ENCODE measurements at places on chromosomes 7 and 10. TPM values are rescaled to one million over a fixed set of nuclear protein-coding genes. Genes with fewer than 3 reads are reported as not detected.

Gene ASZ1
- total RNA-seq, result not detected

Gene ST8SIA6
- total RNA-seq, result 1.3 TPM

Gene ZNHIT1
- total RNA-seq, result 71.5 TPM

Gene LIPN
- not detected for total RNA-seq

- no peak overlapping the region for H3K27ac ChIP-seq
- no peaks in the 10 kb centered on the region for H3K36me3 ChIP-seq
- no peak overlapping the region for H3K4me3 ChIP-seq
- no peaks in the 10 kb centered on the region for H3K4me1 ChIP-seq
- H3K27me3 ChIP-seq, result no peaks in the 10 kb centered on the region
Observed at GRCh38 chr7:100745184-100745583, 11.8 kb downstream of the ZAN start.

DNA sequence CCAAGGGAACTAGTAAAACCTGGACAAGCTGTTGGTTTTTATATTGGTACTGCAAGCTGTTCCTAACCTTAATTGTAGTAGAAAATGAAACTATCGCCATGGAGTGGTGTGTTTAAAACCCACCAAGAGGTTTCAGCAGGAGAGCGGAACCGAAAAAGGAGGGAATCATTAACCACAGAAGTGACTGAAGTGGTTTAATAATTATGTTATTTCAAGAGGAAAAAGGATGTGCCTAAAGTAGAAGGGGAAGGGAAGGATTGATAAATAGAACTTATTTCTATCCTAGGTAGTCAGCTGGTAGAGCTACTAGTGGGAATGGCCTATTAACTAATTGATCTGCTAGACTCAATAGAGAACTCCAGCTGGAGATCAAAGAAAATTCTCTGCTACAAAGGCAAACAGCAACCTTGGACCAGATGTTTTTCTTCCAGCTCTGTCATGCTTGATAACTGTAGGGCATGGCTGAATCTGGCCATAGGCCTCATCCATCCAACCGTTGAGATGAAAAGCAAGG lies 91.8 kb downstream of the BAMBI start:
- H3K36me3 ChIP-seq, result no peaks in the 10 kb centered on the region
- no peak overlapping the region for H3K4me3 ChIP-seq
- H3K4me1 ChIP-seq, result no peaks in the 10 kb centered on the region
- H3K27ac ChIP-seq, result no peak overlapping the region

GRCh38 chr10:103055105-103055504 lies 137.0 kb downstream of the CNNM2 start:
- H3K4me1 ChIP-seq, result peaks cover 4% of the 10 kb centered on the region
- H3K27ac ChIP-seq, result no peak overlapping the region
- no peaks in the 10 kb centered on the region for H3K27me3 ChIP-seq
- H3K4me3 ChIP-seq, result no peak overlapping the region
- DNase-seq, result no peak

DNA sequence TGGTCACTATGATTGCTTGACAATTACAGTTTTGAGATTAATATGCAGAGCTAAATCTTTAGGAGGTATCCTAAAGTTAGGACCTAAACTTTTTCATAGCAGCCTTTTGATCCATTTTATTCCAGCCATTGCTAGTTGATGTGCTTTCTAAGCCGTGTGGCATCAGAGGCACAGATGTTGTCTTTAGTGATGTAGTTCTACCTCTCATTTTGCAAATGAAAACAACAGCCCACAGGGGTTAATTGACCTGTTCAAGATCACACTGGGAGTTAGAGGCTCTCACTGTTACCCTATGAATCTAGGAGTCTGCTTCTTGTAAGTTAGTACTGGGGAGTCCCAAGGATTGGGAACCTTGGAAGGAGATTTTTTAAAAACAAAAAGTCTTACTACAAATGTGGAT lies 10.6 kb downstream of the AUTS2 start:
- H3K27ac ChIP-seq, result no peak overlapping the region
- H3K27me3 ChIP-seq, result no peaks in the 10 kb centered on the region
- H3K36me3 ChIP-seq, result no peaks in the 10 kb centered on the region
- no peak overlapping the region for H3K4me3 ChIP-seq
- no peaks in the 10 kb centered on the region for H3K4me1 ChIP-seq
- no peak for DNase-seq

- no peak overlapping the region for H3K4me3 ChIP-seq
- no peak for DNase-seq
- no peaks in the 10 kb centered on the region for H3K27me3 ChIP-seq
- H3K27ac ChIP-seq, result no peak overlapping the region
- H3K36me3 ChIP-seq, result no peaks in the 10 kb centered on the region
Observed at GRCh38 chr7:46881507-46882127, 700.3 kb downstream of the TNS3 start.

- no peaks in the 10 kb centered on the region for H3K27me3 ChIP-seq
- H3K36me3 ChIP-seq, result peaks cover 2% of the 10 kb centered on the region
- no peak for DNase-seq
- no peak overlapping the region for H3K4me3 ChIP-seq
Observed at GRCh38 chr7:2202901-2203765, 29.6 kb downstream of the MAD1L1 start.

GRCh38 chr10:103690281-103690680 lies 165.1 kb downstream of the SH3PXD2A start:
- no peaks in the 10 kb centered on the region for H3K36me3 ChIP-seq
- no peak for DNase-seq
- peaks cover 10% of the 10 kb centered on the region for H3K4me1 ChIP-seq
- no peak overlapping the region for H3K27ac ChIP-seq

DNA sequence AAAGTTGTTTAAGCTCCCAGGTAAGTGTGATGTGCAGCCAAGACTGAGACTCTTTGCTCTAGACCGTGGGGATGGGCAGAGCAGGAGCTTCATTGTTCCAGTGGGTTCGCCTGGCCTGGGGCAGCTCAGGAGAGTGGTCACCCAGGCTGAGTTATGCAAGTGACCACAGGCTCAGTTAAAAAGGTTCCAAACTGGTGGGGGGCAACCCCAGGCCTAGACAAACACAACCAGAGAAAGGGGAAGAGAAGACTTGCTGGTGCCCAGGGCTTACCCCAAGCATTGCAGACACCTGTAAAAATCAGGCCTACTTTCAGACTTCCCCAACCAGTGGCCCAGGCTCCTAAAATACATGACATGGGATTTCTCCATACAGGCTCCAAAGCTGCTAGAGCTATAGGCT lies 21.6 kb downstream of the CREB3L2 start:
- no peaks in the 10 kb centered on the region for H3K27me3 ChIP-seq
- H3K36me3 ChIP-seq, result no peaks in the 10 kb centered on the region
- peak overlapping the region; percentile 83 for H3K27ac ChIP-seq
- H3K4me1 ChIP-seq, result peaks cover 73% of the 10 kb centered on the region

- H3K27me3 ChIP-seq, result no peaks in the 10 kb centered on the region
- H3K36me3 ChIP-seq, result no peaks in the 10 kb centered on the region
- no peak for DNase-seq
Observed at GRCh38 chr7:37912756-37913155, 3.9 kb downstream of the SFRP4 start.

DNA sequence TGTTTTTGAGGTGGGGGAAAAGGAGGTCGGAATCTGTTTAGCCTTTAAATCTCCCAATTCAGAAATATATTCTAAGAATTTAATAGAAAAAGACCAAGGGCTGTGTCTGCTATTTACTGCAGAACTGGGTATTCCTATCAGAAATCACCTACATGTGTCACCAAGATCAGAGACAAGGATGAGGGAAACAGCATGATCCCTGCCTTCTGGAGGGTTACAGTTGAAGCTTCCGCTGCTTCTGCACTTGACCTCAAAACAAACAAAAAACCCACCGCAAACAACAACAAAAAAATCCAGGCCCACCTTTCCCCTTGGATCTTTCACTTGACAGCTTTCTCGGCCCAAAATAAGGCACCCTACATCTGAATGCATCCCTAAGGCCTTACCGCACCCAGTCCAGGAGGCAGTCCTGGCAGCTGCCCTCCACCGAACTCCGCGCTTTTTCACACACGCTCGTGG lies 750 bp upstream of the CDK14 start:
- no peak for DNase-seq
- peaks cover 5% of the 10 kb centered on the region for H3K4me1 ChIP-seq
- peak overlapping the region; percentile 39 for H3K27ac ChIP-seq
- no peaks in the 10 kb centered on the region for H3K36me3 ChIP-seq
- H3K4me3 ChIP-seq, result peak overlapping the region; percentile 48

GRCh38 chr7:115632636-115633035 lies 397.9 kb downstream of the TFEC start:
- no peaks in the 10 kb centered on the region for H3K27me3 ChIP-seq
- H3K4me3 ChIP-seq, result no peak overlapping the region
- H3K27ac ChIP-seq, result no peak overlapping the region
- no peaks in the 10 kb centered on the region for H3K36me3 ChIP-seq
- H3K4me1 ChIP-seq, result no peaks in the 10 kb centered on the region
- no peak for DNase-seq
